ENCODE measurements at places on chromosomes 11 and 22. TPM values are rescaled to one million over a fixed set of nuclear protein-coding genes. Genes with fewer than 3 reads are reported as not detected.

DNA sequence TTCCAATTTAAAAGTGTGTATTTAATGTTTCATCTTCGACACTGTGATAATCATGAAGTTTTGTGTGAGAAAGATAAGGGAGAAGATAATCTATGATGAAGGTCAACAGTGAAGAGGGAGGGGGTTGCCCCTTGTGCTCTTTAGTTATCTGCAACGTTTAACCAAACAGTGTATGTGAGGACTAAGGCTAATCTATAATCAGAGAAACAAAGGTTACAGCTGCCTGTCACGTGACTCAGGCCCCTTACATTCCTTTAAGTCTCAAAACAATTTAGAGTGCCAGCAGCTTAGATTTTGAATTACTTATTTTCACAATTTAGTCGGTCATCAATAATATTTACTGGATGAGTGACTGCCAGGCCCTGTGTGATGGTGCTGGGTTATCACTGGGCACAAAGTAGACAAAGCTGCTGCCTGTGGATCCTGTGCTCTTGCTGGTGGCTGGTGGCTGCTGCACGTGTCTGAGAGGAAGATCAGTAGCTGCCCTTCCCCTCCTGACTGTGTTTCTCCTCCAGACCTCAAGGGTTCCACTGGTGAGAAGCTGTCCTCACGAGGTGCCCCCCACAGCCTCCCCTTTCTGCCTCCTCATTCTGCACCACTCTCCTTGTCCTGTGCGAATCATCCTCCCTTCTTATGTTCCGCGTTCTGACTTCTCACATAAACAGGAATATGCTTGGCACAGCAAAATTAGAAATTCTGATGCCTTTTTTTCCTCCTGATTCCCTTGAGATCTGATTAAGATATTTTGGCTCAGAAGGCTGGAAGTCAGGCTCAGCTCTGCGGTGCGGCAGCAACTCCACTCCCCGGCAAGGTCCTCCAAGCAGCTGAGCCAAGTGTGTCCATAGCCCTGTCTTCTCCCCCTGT lies 331.1 kb upstream of the B3GAT1 start:
- no peak for DNase-seq

DNA sequence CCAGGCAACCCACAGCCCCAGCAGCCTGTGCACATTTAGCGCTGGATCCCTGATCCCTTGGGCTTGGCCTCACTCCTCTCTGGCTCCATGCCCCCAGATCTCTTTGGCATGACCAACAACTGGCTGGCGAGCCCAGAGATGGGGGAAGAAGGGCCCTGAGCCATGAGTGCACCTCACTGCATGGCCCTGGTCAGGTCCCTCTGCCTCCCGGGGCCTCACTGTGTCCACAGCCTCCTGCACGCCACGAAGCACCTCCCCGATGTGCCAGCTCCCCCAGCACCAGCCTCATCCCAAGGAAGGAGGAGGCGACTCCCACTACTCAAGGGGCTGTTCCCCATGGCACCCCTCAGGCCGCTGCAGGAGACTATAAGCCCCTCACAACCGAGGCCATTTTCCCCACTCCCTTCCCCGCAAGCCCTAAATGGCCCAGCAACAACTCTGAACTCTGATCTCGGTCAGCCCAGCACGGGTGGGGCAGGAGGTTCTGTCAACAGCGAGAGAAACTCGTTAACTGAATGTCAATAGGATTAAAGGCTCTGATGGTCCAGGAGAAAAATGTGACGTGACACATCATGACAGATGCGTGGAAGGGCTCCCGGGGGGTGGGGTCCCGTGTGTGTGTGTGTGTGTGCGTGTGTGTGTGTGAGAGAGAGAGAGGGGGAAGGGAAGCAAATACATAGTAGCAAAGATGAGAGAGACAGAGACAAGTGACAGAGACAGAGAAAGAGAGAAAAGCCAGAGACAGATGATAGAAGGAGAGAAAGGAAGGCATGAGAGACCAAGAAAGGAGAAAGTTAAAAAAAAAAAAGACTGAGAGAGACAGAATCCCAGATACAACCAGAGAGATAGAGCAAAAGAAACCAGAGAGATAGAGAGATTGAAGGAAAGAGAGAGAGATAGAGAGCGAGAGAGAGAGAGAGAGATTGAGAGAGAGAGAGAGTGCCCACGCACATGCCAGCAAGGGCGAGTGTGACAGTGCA lies 28.4 kb upstream of the SYT7 start:
- no peak for DNase-seq

GRCh38 chr11:110467556-110467955 lies 37.8 kb downstream of the FDX1 start:
- no peak for DNase-seq

- DNase-seq = peak; percentile 89
These were observed 63.4 kb upstream of the CARD18 start for GRCh38 chr11:105202844-105203548.

DNA sequence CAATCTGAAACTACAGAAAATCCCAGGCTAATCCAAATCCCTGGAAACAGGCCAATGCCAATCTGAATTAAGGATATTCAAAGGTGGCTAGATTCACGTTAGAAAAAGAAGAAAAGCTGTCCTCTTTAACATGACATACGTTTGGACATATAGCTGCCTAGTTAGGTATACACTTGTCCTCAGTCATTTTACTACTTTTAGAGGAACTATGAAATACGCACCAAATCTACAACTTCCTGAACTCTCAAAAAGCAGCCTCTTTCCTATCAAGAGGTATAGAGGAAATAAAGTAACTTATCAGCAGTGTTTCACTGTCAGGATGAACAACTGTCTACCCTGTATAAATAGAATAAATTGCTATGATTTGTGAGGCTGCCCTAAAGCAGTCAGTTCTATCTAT lies 24.0 kb downstream of the KMT5B start:
- DNase-seq = no peak

DNA sequence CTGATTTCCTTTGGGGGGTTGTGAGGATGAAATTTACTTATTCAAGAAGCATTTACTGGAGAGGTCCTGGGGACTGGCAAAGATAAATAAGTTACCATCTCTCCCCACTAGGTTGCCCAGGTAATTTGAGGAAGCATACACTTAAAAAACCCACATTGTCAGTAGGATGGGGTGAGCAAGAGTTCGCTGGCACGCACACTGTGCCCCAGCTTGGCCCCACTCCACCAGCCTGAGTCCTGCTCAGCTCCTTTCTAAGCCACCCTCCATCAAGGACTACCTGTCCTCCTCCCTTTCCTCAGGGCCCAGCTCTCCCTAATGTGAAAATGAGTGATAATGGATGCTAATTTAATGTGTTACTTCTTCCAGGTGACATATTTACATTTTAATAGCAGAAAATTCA lies 216.5 kb upstream of the PLET1 start:
- peak; percentile 48 for DNase-seq

CD3G gene
- total RNA-seq = not detected

GRCh38 chr11:108804511-108804910 lies 139.6 kb downstream of the DDX10 start:
- DNase-seq = no peak
